Stimulated activated CD4-positive, alpha-beta T cell treated with anti-CD3 and anti-CD28 coated beads, Interleukin-15, amount 100 ng/mL, for 1 hour (primary cell): ENCODE measurements at places on chromosomes 11 and 22.

DNA sequence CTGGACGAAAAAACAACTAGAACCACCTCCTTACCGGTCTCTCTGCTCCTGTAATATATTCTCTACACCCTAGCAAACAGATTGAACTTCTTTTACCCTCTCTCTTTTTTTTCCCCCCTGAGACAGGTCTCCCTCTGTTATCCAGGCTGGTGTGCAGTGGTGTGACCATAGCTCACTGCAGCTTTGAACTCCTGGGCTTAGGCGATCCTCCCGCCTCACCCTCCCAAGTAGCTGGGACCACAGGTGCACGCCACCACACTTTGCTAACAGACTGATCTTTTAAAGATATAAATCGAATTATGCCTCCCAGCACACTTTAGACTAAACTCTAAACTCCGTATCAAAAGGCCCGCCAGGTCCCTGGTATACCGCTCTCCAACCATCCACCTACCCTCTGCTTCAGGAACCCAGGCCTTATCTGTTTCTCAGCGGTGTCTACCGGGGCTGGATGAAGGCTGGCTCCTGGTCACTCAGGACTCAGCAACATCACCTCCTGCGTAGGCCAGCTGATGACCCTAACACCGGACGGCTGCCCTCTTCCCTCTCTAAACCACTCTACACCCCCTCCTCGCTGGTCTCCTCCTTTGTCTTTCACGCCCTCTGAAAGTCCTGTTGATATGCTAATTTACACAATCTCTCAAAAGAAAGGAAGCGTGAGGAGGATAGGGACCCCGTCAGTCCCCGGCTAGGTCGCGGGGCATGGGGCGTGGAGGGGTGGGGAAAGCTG, 745 bp downstream of the C22orf39 start:
- no peak for DNase-seq

DNA sequence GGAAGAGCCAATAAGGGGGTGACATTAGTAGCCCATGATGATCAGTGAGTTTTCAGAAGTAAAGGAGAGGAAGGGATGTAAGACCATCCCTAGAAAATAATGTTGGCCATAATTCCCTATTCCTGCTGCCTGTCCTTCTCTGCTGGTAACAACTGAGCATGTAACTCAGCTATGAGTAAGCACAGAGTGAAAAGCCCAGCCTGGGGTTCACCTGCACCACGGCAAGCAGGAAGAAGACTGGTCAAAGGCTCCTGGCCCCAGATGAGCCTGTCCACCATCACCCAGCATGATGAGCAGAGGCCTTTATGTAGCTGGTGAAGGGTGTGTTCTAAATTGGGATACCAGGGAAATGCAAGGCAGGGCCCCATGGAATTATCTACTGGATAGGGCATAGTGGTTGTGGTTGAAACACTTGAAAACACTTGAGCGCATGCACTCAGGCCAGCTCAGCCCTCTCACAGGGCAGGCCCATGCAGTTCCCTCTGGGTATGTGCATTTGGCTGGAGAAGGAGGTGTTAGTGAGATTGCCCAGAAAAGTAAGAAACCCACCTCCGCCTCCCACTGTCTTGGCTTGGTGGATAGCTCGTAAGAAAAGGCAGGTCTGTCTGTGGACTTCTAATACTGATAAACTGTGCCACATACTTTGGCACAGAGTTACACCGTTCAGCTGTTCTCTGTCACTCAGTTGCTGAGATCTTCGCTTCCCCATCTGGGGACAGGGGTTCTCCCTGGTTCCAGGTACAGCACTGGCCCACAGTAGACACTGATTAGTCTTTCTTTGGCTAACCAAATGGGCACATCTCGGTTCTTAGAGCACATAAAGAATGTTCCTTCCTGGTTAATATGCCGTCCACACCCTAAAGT, 86.8 kb downstream of the AMOTL1 start:
- no peak for DNase-seq

DNA sequence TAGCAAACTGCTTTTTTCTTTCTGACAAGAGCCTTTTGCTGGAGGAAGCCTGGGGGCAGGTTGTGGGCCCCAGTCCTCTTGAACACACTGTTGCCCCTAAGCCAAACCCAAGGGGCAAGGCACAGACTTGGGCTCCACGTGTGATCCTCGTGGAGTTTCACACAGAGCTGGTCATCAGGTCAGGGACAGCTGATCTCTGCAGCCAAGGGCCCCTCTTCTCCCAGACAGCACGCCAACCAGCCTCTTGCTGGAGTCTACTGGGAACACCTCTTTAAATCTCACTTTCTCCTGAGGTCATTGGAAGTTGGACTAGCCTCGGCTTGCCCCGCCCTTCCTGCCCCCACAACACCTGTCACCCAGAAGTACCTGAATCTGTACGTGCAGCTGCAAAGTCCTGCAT, 39.8 kb downstream of the C11orf58 start:
- DNase-seq: no peak

- DNase-seq: no peak
Measured at GRCh38 chr11:37544491-37544890, 946.5 kb upstream of the RAG2 start.

DNA sequence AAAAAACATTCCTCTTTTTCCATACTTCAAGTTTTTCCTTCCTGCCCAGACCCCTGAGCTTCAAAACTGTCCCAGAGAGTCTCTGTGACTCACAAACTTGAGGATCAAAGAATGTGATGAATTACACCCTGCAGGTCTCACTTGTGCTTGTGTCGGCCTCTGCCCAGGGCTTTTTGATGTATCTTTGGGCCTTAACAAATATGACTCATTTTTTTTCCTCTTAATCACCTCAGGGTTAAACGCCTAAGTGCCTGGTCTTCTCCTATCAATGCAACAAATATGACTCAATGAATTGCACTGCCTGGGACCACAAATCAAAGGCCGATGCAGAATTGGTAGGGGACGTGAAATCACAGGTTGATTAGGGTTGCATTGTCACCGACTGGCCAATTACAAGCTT, 267.7 kb downstream of the LARGE1 start:
- DNase-seq: no peak

GRCh38 chr11:11025087-11025486, 167.2 kb upstream of the ZBED5 start:
- DNase-seq: no peak

GRCh38 chr11:17607083-17607429, 60.0 kb downstream of the OTOG start:
- DNase-seq: no peak

DNA sequence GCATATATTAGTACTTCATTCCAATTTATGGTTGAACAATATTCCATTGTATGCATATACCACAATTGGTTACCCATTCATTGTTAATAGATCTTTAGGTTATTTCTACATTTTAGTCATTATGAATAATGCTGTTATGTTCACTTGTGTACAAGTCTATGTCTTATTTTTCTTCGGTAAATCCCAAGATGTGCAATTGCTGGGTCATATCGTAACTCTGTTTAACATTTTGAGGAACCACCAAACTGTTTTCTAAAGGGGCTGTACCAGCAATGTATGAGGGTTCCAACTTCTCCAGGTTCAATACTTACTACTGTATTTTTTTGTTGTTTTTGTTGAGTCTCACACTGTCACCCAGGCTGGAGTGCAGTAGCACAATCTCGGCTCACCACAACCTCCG, 33.1 kb downstream of the NUP98 start:
- no peak for DNase-seq

DNA sequence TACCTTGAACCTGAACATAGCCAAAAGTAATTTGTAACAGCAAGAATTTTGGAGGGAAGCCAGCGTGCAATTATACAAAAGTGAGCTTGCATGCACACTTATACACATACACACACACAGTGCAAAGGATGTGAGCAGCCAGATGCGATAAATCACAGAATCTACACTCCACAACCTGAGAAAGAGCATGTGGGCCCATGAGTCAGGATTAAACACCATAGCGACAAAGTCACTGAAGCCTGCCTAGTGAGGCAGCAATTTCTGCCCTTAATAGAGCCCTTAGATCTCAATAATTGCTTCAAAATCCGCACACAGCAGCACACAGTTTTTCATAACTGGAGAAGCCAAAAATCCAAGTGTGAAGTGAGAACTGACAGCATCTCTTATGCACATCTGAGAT, 42.6 kb upstream of the TEAD1 start:
- DNase-seq: no peak

DNA sequence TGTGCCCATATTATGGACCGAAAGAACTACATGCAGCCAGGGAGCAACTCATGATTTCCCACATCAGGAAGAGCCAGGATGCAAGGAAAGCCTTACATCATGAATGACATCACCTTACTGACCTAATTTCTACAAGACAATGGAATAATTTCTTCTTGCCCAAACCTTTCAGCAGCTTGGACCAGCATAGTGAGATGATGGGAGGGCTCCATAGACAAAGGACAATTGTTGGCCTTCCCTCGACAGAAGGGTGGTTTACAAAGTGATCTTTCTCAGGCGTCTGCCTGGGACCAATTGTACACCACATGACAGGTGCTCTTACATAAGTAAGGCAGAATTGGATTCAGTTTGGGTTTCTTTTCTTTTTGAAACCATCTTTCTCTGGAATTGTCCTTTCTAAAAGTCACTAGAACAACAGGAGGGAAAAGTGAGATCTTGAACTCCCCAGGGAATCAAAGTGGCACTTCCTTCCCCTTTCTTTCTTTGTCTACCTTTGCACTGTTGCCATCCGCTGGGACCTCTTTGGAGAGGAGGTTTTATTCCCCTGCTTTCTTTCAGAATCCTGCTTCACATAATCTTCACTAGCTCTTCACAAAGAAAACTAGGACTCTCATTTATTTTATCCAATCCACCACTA, 51.7 kb upstream of the PAK1 start:
- DNase-seq: no peak

DNA sequence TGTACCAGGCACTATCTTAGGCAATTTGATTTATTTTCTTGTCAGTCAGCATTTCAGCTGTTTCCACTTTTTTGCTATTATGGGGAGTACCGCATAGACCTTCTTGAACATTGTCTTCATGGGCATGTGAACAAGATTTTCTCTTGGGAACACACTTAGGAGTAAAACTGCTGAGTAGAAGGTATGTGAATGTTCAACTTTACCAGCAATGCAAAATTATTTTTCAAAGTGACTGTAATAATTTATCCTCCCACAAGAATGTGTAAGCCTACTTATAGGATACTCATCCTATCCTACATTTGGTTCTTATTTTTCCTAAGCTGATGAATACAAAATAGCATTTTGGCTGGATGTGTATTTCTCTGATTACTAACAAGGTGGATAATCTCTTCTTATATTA, 132.0 kb upstream of the NAV2 start:
- DNase-seq: no peak

DNA sequence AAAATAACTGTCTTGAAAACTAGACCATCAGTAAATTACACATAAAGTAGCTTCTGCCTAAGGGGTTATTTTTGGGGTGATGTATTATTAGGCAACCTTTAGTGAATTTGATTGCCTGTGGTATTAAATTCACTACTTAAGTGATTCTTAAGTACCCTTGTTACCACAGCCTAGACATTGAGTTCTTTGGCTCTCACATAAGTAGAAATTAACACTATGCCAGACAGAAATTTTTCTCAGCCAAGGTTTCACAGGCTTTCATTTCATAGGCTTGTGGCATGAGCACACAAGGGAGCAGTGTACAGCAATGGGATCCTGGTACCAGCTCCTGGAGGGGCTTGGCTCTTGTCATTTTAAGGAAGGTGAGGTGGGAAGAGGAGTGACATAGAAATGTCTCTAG, 218.5 kb downstream of the AASDHPPT start:
- DNase-seq: no peak

DNA sequence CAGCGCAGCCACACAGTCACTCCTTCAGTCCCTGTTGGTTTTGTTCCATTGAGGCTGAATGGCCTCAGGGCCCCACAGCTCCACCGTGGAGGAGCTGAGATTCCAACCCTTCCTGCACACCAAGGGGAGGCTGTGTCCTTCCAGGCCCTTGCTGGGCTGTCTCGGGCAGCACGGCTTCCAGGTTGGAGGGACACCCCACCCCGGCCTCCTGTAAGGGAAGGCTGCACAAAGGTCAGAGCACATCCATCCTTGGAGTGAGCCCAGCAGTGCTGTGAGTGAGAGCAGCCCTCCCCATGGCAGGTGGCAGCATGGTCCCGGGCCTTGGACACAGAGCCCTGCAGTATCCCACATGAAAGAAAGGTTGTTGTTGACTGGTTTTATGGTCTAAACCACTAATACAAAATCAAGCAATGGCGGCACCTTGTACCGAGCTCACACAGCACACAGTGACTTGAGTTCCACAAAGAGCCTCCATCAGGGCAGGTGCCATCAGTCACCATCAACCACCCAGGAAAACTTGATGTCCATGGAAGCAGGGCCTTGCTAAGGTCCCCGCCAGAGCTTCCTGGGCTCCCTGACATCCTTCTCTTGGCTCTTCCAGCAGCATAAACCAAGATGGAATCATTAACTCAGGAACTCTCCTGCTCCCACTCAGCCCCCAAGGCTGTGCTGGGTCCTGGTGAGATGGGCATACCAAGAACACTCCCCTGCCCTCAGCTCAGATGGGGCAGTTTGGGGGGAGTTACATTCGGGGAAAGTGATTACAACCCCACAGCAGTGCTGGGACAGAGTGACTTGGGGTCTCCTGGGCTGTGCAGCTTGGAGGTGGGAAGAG, 1500.4 kb downstream of the TBC1D22A start:
- DNase-seq: no peak

GRCh38 chr11:70250876-70251658, 19.4 kb upstream of the PPFIA1 start:
- DNase-seq: no peak

GRCh38 chr11:39304586-39304985, 2154.9 kb downstream of the LRRC4C start:
- no peak for DNase-seq

GRCh38 chr11:44606472-44606871, 41.0 kb downstream of the CD82 start:
- no peak for DNase-seq

DNA sequence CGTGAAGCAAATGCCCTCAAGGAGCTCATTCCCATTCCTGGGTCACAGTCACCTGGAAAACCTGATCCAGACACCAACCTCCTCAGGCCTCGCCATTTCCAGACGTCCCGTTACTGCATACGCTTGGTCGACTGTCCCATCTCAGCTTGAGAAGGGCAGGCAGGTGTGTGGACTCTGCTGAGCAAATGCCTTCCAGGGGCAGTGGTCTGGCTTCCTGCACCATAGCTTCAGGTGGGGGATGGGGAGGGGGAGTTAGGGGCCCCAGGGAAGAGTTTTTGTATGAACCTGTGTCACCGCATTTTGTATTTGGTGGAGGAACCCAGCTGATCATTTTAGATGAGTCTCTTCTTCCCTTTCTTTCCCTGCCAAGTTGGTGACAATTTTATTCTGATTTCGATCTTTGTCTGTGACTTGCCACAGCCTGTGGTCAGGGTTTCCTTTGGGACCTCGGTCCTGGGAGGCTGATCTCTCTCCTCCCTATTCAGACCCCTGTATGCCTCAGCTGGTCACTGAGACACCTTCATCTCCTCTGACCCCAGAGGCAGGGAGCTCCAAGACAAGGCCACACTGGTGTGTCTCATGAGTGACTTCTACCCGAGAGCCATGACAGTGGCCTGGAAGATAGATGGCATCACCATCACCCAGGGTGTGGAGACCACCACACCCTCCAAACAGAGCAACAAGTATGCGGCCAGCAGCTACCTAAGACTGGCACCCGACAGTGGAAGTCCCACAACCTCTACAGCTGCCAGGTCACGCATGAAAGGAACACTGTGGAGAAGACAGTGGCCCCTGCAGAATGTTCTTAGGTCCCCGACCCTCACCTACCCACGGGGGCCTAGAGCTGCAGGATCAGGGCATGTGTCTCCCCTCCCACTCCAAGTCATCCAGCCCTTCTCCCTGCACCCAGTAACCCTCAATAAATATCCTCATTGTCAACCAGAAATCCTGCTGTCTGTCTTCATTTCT, 22.9 kb downstream of the IGLL5 start:
- no peak for DNase-seq

GRCh38 chr11:105312266-105312665, 172.7 kb upstream of the CARD18 start:
- DNase-seq: no peak

GRCh38 chr11:96469776-96470175, 80.0 kb downstream of the JRKL start:
- DNase-seq: no peak
